ENCODE measurements at places on chromosomes 1 and 21. TPM values are rescaled to one million over a fixed set of nuclear protein-coding genes. Genes with fewer than 3 reads are reported as not detected.

DNA sequence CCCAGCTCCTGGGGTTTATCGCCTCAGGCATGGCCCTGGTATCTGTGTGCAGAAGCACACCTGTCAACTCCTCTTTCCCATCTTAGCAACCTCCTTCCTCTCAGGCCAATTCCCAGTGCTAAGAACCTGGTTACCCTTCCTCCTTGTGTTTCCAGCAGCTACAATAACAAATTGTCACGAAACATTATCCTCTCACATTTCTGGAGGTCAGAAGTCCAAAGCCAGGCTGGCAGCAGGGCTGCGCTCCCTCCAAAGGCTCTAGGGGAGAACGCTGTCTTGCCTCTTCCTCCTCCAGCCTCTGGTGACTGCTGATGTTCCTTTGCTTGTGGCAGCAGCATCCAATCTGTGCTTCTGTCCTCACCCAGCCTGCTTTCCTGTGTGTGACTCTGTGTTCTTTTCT is 10.7 kb upstream of the MRPS14 start:
- no peak for DNase-seq

- DNase-seq, result no peak
Observed at GRCh38 chr1:206025283-206025820, 1.7 kb upstream of the CTSE start.

DNA sequence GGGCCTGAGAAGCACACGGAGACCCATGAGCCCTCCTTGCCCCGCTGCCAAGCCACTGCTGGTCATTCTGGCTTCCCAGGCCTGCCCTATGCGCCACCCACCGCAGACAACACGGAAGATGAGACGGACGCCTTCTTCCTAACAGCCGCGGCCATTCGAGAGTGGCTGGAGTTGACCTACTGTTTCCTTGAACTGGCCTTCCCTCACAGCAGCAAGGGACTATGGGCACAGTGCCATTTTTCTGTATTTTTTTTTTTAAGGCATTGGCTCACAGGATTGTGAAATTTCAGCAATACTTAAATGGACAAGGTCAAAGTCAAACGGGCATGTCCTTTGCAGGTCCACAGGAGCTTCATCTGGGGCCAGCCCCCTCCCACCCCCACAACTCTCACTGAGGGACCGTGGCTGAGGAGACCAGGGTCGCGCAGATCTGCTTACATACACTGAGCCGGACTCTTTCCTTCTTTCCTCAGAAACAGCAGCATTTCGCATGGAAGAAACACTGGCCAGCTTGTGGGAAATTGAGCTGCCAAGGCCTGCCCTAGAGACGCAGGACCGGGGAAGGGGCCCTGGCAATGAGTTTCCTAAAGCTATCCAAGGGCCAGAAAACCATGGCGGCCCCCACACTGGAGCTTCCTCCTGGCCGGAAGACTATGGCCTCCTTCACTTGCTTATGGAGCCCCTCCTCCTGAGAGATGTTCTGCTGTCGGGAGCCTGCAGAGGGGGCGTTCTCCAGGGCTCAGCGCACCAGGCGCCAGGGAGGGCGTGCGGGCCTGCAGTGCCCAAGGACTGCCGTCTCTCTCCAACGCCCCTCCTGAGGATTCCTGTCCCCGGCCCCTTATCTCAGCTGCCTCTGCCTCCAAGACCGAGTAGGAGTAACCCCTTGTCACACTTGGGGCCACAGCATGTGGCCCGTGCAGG is 98.9 kb downstream of the PGBD5 start:
- no peak for DNase-seq

Gene TNFRSF14
- 427 TPM for polyA plus RNA-seq

Gene GSTM1
- polyA plus RNA-seq, result 10.7 TPM

Gene RNF186
- not detected for polyA plus RNA-seq

Gene FHAD1
- 0.03 TPM for polyA plus RNA-seq

Gene SMPDL3B
- polyA plus RNA-seq, result not detected

Data from B cell (primary cell).